ENCODE measurements at places on chromosomes 11 and 22. TPM values are rescaled to one million over a fixed set of nuclear protein-coding genes. Genes with fewer than 3 reads are reported as not detected.

The FBLN1 gene
- 206 TPM for total RNA-seq

The CHCHD10 gene
- 4.8 TPM for total RNA-seq

The PDGFB gene
- 10.4 TPM for total RNA-seq

The ACCS gene
- total RNA-seq, result 28.9 TPM

The TRIM49 gene
- not detected for total RNA-seq

The DNAJB13 gene
- total RNA-seq, result 1.0 TPM

The MICAL3 gene
- 50.0 TPM for total RNA-seq

The NDUFA6 gene
- total RNA-seq, result 62.5 TPM

The C22orf31 gene
- 0.82 TPM for total RNA-seq

The VWA5A gene
- 23.7 TPM for total RNA-seq

The OR51I1 gene
- total RNA-seq, result not detected

The TCF20 gene
- 50.8 TPM for total RNA-seq

The NLRP14 gene
- 0.88 TPM for total RNA-seq

The P2RX6 gene
- 2.2 TPM for total RNA-seq

The INS gene
- not detected for total RNA-seq

The PLAAT2 gene
- 4.8 TPM for total RNA-seq

The FOLR2 gene
- total RNA-seq, result 11.8 TPM

The AMBRA1 gene
- total RNA-seq, result 52.5 TPM

The C11orf21 gene
- 1.3 TPM for total RNA-seq

The GLB1L2 gene
- total RNA-seq, result 8.7 TPM

The C22orf42 gene
- total RNA-seq, result not detected

The MMP3 gene
- not detected for total RNA-seq

The SMTNL1 gene
- 0.88 TPM for total RNA-seq

The GPHA2 gene
- total RNA-seq, result not detected

The KCNQ1 gene
- 1.6 TPM for total RNA-seq

The PKNOX2 gene
- 9.7 TPM for total RNA-seq

The RPS6KA4 gene
- 19.6 TPM for total RNA-seq

The VSIG2 gene
- 0.55 TPM for total RNA-seq

The GAL3ST1 gene
- total RNA-seq, result 2.7 TPM

The VPREB3 gene
- not detected for total RNA-seq

The MYBPC3 gene
- 0.11 TPM for total RNA-seq

The MFNG gene
- 22.3 TPM for total RNA-seq

The ARHGAP20 gene
- total RNA-seq, result 13.7 TPM

The GLB1L3 gene
- total RNA-seq, result 0.71 TPM

The ANKK1 gene
- 0.33 TPM for total RNA-seq

The OVOL1 gene
- total RNA-seq, result 0.49 TPM

The TMEM151A gene
- 4.0 TPM for total RNA-seq

The ANGPTL5 gene
- 0.93 TPM for total RNA-seq

The MS4A7 gene
- 8.8 TPM for total RNA-seq

The ZNF70 gene
- 11.4 TPM for total RNA-seq

The TYR gene
- total RNA-seq, result 65.3 TPM
